ENCODE measurements at places on chromosomes 2 and 18.

DNA sequence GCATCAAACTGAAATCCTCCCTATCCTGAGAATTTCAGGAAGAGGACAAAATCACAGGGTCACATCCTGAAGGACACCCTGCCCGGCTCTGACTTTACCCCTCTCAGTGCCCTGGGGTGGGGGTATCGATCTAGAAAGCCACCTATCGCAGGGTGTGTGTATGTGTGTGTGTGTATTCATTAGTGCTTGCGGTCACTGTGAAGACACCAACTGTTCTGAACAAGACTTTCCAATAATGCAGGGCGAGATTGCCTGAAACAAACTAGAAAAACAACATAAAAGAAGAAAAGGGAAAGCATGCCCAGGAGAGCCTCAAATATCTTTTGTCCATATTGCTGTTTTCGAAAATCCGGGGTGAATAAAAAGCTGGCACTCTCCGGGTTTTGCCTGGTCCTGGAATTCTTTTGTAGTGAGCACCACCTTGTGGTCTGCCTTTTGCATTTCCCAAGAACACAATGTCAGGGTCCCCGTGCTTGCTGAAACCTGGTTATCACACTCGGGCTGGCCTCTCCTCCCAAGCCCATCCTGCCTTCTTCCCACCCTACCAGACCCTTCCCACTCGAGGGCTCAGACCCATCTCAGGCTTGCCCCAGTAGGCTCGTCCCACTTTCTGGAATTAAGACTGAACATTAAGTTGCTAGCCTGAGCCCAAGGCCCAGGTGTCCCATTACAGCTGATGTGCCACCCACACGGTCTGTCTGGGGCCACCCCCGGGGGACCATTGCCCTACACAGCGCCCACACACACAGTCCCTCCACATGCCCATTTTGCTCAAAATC, 25.0 kb upstream of the COPS8 start:
- peak; percentile 67 for DNase-seq

DNA sequence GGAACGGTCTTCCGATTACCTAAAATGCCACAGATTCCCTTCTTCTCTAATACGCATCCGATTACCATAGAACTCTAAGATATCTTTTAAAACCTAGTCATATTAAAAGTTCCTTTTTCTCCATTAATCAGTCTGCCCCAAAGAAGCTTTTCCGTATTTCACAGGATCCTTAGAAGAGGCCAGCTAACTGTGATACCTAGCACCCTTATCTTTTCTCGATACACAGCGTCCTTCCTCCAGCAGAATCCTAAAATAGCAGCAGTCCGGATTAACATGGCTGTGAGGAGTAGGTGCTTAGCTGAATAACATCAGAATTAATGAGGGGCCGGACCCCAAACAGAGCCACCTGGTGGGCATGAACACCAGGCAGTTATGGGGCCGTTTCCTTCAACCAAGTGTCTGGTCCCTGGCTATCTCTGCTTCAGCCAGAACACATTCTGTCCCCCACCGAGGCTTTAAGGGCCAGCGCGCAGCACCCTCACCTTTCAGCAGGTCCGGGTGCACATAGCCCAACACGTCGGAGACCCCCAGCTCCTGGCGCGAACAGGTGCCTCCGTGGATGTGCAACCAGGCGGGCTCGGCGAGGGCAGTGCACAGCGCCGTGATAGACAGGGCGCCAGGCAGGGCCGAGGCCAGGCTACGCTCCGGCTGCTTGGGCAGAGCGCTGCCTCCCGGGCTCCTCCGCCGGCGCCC, 995 bp downstream of the TMEM127 start:
- DNase-seq, result no peak

DNA sequence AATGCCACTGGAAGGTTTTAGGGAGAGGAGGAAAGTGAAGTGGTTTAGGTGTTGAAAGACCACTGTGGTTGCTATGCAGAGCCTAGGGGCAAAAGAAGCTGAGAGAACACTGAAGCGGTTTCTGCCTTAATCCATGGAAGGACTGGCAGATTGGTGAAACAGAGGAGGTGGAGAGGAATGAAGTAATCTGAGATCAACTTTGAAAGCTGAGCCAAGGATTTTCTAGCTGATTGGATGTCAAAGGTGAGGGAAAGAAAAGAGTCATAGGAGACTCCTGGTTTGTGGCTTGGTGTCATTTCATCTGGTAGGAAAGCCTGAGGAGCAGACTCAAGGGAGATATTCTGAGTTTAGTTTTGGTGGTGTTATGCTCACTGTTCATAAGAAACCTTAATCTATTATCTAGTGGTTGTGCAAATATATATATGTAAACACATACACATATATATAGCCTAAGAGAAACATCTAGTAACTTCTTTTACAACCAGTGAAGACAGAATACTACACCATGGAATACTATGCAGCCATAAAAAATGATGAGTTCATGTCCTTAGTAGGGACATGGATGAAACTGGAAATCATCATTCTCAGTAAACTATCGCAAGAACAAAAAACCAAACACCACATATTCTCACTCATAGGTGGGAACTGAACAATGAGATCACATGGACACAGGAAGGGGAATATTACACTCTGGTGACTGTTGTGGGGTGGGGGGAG, 134.1 kb upstream of the CREB1 start:
- DNase-seq, result no peak

DNA sequence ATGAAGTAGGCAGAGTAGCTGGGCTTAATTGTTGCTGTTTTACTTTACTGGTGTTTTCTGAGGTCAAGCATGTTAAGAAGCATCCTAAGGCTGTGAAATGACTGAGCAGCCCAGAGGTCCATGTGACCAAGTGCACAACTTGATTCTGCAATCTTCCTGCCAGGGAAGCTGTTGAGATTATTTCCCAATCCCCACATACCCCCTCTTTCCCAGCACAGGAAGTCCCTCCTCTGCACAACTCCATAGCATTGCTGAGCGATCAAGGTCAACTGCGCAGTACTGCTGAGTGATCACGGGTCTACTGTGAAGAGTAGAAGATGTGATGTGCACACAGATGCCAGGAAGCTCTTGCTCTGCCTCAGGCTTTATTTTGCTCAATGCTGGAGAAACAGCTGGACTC, 105.8 kb downstream of the GALNT14 start:
- no peak for DNase-seq

DNA sequence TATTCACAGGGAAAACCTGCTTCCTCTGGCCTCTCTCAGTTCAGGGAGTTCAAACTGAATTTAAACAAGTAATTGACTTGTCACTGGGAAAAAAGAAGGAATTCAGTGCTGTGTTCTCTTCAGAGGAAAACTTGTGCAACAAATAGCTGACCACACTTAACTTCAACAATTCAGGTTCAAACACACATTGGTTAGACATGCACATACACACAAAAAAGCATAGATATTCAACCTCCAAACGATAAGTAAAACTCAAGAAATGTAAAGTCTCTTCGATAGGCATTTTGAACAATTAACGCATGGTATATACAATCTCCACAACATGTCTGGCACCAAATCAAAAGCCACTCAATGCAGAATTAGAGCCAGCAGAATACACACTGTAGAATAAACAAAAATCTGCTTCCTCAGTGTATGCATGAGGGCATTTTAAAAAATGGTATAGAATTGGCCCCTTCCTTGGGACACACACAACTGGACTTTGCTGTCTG, 269.0 kb downstream of the TCF4 start:
- no peak for DNase-seq

GRCh38 chr2:135615404-135615803, 84.1 kb downstream of the R3HDM1 start:
- DNase-seq, result no peak

DNA sequence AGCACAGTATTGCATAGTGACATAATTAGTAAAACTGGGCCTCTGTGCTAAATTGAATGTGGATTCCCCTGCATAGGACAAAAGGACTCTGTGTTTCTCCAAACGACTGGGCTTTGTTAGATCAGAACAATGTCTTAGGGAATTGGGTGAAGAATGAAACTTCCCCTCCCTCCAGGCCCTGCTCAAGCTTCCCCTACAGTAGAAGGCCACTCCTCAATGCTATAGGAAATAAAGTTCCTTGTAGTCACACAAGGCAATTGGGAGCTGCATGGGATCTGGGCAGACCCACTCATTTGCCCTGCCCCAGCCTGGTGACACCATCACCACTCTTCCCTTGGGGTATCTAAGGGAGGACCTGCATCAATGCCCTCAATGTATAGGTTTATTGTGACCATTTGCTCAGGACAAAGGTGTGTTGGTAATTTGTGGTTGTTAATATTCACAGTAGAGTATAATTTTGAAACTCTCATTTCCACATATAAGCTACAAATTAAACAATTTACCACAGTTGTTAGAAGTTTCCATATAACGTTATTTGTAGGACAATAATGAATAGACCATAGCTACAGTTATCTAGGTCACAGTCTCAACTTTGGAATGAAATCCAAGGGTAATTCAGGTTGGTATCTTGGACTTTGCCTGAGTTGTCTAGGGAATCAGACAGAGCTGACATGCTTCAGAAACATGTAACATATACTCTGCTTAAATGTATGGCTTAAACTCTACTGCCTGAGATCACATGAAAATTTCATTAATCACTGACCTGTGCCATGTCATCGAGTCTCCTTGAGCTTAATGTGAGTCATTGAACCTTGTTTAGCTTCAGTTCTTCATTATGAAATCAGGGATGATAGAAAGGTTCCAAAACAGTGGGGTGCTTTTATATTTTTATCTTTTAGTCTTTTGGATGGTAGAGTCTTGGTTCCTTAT, 64.8 kb upstream of the DARS1 start:
- no peak for DNase-seq

DNA sequence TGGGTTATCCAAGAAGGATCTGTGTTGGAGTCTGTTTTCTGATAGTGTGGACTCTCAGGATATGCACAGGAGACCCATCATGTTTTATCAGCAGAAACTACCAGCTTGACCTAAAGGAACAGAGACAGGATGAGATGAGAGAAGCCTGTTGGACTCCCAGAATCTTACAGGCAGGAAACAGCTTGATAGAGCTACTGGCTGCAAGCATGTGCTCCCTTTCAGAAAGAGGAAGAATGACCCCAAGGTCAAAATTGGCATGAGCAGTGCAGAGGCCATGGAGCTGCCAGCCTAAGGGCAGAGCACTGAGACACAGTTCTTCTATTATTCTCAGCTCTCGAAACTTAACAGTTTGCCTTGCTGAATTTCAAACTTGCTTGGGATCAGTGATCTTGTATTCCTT, 135.2 kb upstream of the NFATC1 start:
- no peak for DNase-seq

DNA sequence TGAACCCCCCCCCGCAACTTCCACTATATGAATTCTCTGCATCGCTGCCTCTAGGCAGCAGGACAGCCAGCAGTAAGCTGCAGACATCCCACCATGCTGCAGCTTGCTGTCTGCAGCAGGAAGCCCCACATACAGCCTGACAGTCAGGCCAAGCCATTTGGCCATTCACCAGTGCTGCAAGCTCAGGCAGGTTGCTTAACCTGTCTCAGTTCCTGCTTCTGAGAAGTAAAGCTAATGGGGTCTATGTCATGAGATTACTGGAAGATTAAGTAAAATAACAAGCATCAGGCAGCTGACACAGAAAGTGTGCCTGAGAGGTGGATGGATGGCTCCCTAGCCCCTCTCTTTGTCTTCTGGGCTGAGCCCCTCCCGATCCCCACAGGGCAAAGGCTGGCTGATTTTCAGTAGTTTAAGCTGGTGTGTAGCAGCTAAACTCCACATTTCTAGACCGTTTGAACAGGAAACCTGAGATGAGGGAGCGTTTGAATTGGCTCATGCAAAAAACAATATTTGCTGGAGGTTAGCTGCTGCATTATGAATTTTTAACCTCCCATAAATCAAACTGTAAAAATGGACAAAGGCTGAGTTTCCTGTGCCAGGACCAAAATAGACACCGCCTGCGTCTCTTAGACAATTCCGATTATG, 193.8 kb upstream of the ARL4C start:
- DNase-seq, result no peak

DNA sequence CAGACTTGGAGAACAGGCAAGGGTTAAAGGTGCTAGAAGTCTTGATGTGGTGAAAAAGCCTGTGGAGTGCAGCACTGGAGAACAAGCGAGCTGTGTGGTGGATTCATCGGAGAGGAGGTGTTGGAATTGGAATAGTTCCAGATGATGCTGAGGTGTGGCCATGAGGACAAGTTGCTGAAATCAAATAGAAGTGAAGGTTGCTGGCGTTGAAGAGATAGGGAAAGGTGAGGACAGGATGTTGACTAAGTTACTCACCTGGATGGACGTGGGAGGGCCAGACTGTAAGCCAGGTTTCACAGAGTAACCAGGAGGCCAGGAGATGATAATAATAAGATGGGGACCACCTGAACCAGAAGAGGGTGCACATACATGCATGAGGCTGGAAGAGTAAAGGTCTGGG, 173.4 kb downstream of the DIS3L2 start:
- DNase-seq, result no peak

- DNase-seq, result no peak
Measured at GRCh38 chr2:182586426-182586825, 129.6 kb upstream of the DNAJC10 start.

DNA sequence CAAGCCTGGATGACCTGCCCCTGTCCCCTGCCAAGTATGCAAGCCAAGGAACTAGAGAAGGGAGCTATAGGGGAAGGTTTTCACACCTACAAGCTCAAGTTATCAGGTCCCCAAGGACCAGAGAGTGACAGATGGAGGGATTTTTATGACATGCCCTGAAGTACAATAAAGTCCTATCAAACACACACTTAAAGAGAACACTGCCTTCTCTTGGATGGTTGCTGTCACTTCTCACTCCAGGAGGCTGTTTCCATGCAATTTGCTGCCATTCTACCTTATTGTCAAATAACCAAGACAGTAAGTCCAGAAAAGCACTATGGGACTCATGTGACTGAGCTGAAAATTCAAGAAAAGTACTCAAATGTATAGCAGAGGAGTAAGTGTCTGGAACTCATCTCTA, 76.6 kb upstream of the DDX18 start:
- DNase-seq, result no peak

- no peak for DNase-seq
Measured at GRCh38 chr2:71617266-71617665, 163.9 kb downstream of the DYSF start.

DNA sequence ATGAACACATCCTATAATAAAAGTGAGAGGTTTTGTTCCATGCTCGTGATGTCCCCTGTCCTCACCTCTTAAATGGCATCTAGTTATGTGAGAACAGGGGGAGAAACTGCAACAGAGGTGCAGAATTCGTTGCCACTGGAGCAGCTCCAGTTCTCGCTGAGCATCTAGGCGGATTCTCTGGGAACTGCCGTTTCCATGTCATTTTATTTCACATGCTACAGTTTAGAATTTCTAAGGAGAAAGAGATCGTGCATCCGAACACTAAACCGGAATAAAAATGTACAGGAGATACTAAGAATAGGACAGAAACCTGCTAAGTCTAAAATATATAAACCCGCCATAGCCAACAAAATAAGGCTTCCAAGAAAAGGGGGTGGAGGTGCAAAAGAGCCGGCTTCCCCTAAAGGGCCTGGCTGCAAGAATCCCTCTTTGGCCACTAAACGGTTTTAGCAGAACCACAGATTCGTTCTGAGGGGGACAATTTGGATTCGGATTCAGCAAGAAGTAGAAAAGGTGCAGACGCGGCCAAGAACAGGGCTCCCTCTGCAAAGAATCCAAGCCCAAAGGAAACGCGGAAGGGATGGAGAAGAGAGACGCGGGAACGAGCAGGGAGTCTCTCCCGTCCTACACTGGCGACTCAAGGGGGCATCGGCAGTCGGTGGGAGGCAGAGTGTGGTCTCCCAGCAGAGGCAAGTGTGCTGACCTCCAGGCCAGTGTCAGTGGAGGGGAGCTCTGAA, 1.3 kb downstream of the TMEM163 start:
- DNase-seq, result no peak

GRCh38 chr2:189569295-189569910, 11.2 kb downstream of the SLC40A1 start:
- no peak for DNase-seq

- DNase-seq, result no peak
Measured at GRCh38 chr2:86358957-86359356, 21.5 kb upstream of the REEP1 start.
